ENCODE measurements at places on chromosomes 4 and X.
A peak's percentile ranks its signal among the peaks of the same experiment; 100 is the strongest.

GRCh38 chr4:95674521-95674981, 125.8 kb upstream of the UNC5C start:
- no peak for DNase-seq

DNA sequence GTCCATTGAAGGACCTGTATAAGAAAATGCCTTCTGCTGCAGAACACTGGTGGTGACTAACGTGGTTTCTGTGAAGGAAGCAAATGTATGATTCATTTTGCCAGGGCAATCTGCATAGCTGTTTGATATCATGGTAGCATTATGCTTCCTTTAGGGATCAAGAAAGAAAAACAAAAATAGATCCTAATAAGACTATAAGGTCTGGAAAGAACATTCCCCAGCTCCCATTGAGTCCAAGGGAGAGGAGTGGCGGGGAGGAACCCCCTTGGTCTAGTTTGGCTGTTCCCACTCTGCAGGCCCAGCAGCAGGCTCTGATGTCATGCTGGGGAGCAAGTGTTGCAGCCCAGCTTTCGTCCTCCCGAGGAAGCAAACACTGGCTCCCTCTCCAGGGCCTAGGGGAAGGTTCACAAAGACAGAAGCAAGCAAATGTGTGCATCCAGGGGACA, 154.5 kb upstream of the GALNT7 start:
- no peak for DNase-seq

- DNase-seq = no peak
These were observed 98.4 kb upstream of the IL15 start for GRCh38 chr4:141538001-141538400.

DNA sequence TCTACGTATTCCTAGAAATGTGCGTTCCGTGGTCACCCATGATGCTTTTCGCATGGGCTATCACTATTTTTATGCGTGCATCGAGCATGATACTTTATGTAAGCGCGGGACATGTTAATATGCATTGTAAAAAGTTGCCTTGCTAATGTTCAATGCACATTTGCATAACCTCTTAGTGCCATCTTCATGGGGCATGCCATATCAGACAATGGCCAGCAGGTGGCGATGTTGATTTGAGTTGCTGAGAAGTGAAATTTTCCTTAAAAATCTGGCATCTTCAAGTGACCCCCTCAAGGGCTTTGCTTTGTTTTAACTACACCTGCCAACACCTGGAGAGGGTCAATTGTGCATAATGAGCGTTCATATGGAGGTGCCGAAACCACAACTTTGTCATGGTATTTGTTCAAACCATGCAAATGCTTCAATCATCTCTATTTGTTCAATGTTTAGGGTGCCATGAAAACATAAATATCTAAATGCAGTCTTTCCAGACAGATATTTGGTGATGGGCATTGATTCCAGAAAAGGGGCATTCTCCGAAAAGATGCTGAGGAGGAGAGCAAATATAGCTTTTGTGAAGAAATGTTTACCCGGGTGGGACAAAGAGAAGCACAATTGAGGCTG, 833.9 kb upstream of the PRKX start:
- DNase-seq = peak; percentile 9

DNA sequence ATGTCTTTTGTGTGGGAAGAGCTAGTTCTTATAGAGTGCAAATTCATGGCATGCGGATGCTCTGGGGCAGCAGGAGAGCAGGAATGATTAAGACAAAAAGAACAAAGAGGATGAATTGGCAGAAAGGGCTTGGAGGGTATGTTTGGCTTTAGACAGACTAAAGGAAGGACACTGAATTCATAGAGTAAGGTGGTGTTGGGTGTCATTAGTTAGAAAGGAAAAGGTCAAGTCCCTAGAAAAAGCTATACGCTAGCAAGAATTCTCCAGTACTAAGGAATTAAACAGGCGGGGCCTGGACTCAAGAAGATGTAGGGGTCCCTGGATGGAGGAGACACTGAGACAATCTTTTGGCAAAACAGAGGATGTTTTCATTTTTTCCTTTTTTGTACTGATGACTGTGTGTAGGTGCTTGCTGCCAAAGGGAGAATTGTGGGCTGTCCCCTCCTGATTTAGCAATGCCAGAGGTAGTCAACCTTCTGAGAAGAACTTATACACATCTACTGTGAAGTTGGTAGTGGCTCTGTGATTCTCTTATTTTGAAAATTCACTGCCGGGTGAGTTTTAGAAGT, 391.0 kb downstream of the SPRY1 start:
- DNase-seq = no peak

- DNase-seq = no peak
These were observed 81.1 kb downstream of the RBMX2 start for GRCh38 chrX:130482871-130483270.

- DNase-seq = no peak
These were observed 21.8 kb downstream of the MBNL3 start for GRCh38 chrX:132467026-132467425.

- DNase-seq = no peak
These were observed 32.3 kb upstream of the ZFX start for GRCh38 chrX:24117258-24117657.

GRCh38 chr4:186345184-186345583, 79.2 kb downstream of the F11 start:
- no peak for DNase-seq

- DNase-seq = no peak
These were observed 67.0 kb downstream of the TNIP2 start for GRCh38 chr4:2689114-2689513.

DNA sequence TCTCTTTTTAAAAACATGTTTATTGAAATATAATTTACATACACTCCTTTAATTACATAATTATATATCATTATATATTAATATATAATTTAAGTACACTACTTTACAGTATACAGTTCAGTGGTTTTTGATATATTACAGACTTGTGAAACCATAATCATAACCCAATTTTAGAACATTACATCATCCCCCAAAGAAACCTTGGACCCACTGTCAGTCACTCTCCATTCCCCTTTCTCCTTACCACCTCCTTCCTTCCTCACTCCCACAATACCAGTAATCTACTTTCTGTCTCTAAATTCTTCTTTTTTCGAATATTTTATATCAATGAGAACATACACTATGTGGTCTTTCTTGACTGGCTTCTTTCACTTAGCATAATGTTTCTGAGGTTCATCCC, 17.9 kb upstream of the EXOSC9 start:
- DNase-seq = no peak

DNA sequence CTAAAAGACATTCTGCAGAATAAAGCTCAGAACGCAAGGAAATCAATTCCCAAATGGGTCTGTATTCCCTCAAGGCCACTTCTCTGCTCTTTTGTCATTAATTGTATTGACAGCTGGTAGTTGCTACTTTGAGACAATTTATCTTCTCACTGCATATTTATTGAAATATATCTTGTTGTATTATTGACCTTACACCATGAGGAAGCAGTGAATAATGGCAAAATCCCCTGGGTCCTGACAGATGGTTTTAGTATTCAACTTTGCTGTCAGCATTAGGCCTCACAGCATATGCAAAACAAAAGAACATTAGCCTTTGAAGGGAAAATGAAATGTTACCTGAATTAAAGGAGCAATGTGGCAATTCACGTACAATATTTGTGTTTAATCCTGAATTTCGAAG, 406.1 kb upstream of the TRAM1L1 start:
- DNase-seq = no peak

Data from activated CD4-positive, alpha-beta T cell treated with anti-CD3 and anti-CD28 coated beads for 24 hours (primary cell).